AG08395 (cell line): ENCODE measurements at places on chromosomes 4 and X.

DNA sequence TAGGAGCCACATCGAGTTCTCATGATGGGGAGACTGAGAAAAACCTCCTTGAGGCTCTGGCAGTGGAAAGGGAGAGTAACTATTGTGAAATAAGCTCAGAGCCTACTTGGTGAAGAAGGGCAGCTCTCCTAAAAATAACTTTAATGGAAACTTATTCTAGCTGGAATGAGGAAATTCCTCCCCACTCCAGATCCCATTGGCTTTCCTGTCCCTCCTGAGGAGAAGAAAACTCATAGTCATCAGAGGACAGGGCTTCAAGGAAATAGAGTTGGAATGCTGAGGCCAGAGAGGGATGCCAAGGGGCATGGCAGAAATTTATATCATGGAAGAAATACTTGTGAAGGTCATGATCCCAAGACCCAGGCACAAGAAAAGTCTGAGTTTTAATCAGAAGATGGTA, 70.7 kb upstream of the TAPT1 start:
- DNase-seq = peak; percentile 7

- peak; percentile 29 for DNase-seq
Observed at GRCh38 chr4:4689694-4690440, 148.0 kb upstream of the STX18 start.

DNA sequence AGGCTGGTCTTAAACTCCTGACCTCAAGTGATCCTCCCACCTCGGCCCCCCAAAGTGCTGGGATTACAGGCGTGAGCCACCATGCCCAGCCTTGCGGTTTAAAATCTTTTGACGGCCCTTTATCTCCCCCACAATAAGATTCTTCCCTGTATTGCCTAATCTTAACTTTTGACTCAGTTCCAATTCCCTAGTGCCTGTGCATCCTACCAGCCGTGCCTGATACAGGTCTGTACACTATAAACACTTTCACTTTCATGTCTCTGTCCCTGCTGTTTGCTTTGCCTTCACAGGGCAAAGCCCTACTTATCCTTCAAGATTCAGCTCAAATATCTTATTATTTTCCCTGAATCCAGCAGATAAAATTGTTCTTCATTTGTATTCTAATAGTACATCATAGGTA, 74.6 kb downstream of the WDR44 start:
- DNase-seq = peak; percentile 4

DNA sequence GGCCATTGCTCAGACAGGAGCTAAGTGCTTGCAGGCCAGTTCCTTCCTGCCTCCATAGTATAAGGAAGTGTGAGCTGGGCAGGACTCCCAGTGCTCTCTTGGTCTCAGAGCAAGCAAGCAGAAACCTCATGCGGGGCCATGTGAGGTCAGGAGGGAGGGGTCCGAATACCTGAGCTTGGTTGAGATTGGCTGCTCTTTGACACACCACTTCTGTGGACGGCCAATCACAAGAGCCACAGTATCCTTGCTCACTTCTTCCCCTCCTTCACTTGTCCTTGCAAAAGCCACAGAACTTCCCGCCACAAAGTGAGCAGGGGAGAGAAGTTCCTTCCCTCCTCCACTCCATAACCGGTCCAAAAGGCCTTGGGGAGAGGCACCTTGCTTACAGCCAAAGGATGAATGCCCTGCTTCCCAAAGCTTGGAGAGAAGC, 56.7 kb downstream of the PRPS1 start:
- DNase-seq = no peak

- no peak for DNase-seq
Observed at GRCh38 chr4:122884499-122884898, 37.9 kb downstream of the NUDT6 start.

DNA sequence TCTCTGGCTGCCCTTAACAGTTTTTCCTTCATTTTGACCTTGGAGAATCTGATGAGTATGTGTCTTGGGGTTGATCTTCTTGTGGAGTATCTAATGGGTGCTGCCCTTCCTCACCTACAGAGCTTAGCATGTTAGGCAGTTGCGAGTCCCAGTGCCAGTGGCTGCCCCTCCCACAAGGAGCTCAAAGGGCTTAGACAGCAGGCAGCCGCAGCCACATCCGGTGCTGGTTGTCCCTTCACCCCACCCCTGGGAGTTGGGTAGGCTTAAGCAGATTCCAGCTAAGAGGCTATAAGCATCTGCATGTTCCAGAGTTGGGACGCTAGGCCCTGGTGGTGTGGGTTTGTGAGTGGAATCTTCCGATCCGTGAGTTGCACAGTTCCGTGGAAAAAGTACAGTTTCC, 322.1 kb upstream of the ARX start:
- no peak for DNase-seq

GRCh38 chr4:111040904-111041303, 418.0 kb upstream of the PITX2 start:
- no peak for DNase-seq

DNA sequence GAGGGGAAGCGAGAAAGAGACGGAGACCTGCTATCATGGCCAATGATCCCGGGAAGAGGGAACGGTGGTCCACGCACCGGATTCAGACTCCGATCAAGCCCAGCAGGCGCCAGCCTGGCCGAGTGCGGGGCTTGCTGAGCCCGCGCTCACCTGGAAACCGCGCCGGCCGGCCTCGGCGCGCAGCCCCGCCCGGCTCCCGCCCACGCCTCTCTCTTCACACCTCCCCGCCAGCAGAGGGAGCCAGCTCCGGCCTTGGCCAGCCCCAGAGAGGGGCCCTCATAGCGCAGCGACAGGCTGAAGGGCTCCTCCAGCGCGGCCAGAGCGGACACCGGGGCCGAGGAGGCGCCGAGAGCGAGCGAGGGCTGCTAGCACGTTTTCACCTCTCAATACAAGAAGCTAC, 36.8 kb upstream of the SPANXN2 start:
- DNase-seq = no peak

DNA sequence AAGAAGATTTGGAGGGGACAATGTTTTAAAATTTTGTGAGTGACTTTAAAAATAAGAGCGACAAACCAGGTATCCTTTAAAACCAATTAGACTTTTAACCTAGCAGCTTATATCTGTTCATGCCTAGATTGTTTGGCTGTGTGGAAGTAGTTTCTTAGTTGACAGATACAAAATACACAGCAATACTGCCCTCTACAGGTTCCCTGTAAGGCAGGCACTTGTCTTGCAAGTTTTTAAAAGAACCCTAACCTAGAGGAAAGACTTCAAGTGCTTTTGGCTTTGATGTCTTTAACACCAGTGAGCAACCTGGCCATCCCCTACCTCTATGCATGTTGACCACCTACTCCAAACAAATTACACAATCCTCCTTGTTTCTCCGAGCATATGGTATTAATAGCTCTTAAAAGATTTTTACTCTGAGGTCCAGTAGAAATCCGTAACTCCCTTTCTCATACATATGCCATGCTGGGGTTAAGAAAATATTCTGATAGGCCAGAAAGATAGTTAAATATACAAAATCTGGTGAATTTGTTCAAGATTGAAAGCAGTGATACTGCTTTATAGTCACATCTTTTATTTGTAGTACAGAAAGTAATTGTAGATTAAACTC, 273.0 kb downstream of the ARHGAP24 start:
- DNase-seq = peak; percentile 50

GRCh38 chr4:48670587-48670986, 109.5 kb downstream of the FRYL start:
- DNase-seq = no peak

GRCh38 chr4:7147661-7148310, 44.6 kb upstream of the SORCS2 start:
- DNase-seq = no peak

- DNase-seq = no peak
Observed at GRCh38 chrX:6885396-6885795, 262.1 kb upstream of the STS start.

GRCh38 chrX:63918611-63919010, 133.6 kb upstream of the ARHGEF9 start:
- no peak for DNase-seq

DNA sequence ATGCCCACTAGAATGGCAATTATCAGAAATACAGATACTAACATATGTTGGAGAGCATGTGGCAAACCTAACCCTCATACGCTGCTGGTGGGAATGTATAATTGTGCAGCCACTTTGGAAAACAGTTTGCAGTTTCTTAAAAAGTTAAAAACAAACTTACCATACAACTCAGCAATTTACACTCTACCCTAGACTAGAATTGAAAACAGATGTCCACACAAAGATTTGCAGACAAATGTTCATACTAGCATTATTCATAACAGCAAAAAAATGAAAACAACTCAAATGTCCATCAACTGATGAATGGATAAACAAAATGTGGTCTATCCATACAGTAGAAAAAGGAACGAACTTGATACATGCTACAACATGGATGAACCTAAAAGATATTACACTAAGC, 64.4 kb downstream of the SLC9A7 start:
- no peak for DNase-seq

DNA sequence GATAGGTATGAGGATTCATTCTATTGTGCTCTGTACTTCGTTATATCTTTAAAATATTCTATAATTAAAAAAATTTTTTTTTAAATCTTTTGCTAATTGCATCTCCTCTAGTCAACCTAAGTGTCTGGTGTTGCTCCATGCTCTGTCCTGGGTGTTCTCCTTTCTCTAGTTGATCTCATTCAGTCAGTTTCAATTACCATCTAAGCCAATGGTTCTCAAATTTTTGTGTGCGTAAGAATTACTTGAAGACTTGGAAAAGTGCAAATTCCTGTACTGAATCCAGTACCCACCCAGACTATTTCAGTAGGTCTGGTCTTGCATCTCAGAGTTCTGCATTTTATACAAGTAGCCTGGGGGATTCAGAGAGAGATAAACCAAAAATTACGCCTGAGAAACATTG, 6.7 kb downstream of the TMPRSS11D start:
- no peak for DNase-seq

DNA sequence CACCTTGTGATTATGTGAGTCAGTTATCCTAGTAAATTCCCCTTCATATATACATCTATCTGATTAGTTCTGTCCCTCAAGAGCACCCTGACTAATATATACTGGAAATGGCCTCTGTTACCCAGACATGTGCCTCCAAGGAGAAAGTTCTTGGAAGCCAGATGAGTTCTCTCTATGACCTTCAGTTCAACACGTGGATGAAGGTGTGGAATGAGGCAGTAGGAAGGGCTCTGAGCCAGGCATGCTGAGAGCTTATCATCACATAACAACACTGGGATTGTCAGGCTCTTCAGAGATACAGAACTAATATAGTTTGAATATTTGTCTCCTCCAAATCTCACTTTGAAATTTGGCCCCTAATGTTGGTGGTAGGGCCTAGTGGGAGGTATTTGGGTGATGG, 44.4 kb upstream of the DHRSX start:
- DNase-seq = no peak

DNA sequence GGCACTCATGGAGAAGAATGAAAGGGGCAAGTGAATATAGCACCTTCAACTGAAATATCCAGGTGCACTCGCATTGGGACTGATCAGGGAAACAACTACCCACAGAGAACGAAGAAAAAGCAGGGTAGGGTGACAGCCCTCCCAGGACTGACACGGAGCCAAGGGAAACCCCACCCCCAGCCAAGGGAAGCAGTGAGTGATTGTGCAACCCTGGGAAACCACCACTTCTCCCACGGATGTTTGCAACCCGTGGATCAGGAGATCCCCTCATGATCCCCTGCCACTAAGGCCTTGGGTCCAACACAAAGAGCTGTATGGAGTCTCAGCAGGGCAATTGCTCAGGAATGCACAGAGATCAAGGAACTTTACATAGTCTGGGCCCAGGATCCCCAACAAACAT, 158.5 kb upstream of the HCCS start:
- DNase-seq = no peak

DNA sequence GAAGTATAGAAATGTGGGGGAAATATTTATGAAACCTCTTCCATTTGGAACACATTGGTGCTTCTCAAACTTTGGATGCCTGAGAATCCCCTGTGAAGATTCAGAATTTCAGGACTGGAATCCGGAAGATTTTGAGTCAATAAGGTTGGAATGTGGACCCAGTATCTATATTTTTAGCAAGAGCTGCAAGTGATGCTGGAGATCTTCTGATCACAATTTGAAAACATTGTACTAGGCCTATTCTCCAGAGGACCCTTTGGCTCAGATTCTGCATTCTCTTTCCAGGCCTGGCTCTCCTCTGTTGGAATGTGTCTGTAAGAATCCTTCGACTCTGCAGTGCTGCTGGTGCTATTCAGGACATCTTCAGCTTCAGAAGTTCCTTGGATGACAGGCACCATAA, 2.4 kb upstream of the PKD2 start:
- DNase-seq = peak; percentile 65

DNA sequence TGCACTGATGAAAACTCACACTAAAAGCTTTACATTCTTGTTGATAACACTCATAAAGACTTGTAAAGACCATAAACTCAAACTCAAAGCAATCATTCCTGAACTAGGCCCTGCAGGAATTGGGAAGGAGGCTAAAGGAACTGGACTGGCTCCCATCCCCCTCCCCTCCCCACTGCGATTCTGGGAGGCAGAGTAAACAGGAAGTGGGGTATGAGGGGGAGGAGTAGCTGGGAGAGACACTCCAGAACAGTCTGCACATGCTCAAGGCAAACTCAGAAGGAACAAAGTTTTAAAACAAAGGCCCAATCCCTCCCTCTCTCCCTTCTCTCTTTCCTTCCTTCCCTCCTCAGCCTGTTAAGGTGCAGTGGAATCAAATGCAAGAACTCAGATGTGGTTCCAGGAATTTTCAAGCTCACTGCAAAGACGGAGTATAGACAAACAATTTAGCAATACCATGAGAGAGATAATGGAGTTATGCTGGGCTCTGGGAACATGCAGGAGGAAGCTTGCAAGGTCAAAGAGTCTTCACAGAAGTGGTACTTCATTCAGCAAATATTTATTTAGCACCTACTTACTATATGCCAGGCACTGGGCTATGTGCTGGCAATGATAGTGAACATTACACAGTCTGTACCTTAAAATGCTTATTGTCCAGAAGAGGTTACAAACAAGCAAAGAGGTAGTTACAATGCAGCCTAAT, 15.9 kb downstream of the MID1IP1 start:
- peak; percentile 44 for DNase-seq

DNA sequence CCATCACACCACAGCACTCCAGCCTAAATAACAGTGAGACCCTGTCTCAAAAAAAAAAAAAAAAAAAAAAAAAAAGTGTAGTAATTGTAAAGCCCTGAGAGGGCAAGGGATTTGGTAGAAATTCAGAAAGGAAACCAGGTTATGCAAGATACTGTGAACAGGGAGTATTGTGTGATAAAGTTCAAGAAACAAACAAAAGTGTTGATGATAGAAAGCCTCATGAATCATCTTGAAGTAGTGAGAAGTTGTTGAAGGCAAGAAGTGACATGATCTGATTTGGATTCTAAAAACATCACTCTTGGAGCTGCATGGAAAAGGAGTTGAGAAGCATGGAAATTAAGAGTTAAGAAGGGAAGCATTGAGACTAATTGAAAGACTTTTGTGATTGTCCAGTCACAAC, 102.2 kb downstream of the RAP1GDS1 start:
- DNase-seq = no peak
